Activated naive CD8-positive, alpha-beta T cell treated with anti-CD3 and anti-CD28 coated beads, Interleukin-2, amount 50 U/mL, for 24 hours (primary cell): ENCODE measurements at places on chromosomes 7 and 10.

- peak overlapping the region; percentile 57 for H3K27ac ChIP-seq
- H3K27me3 ChIP-seq = no peaks in the 10 kb centered on the region
- peaks cover 62% of the 10 kb centered on the region for H3K4me1 ChIP-seq
- H3K4me3 ChIP-seq = peak overlapping the region; percentile 49
- no peak for DNase-seq
Observed at GRCh38 chr7:30598121-30598876, 3.6 kb downstream of the GARS1 start.

- peaks cover 2% of the 10 kb centered on the region for H3K27me3 ChIP-seq
- H3K4me1 ChIP-seq = no peaks in the 10 kb centered on the region
- DNase-seq = no peak
- H3K27ac ChIP-seq = no peak overlapping the region
Observed at GRCh38 chr7:4602905-4603842, 78.9 kb upstream of the FOXK1 start.

DNA sequence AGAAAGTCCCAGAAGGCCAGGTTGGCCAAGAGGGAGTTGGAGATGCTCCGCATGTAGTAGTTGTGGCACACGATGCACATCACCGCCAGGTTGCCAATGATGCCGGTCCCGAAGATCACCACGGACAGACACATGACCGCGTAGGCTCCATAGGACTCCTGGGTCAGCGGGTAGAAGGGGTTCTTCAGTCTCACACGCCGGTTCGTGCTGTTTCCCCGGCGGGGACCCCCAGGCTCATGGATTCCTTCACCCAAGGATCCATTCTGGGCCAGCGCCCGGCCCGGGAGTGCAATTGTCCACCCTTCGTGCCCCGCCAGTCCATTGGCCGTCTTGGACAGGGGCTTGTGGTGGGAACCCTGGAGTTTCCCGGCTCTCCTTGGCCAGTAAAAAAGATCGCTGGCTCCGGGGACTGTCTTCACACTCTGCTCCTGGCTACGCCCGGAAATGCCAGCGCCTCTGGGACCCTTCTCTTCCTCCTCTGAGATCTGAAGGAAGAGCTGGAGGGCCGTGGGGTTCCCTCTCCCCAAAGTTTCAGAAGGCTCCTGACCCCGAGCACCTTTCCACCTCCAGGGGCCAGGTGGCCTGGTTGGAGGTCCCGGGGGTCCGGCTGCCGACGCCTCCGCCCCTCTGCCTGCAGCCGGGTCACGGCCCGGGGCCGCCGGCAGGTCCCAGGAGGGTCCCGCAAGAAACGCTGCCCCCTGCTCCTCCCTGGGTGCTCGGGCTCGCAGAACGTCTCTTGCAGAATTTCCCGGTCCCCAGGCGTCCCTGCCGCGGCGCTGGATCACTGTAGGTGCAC is 1.3 kb downstream of the GPR37 start:
- peaks cover 64% of the 10 kb centered on the region for H3K27me3 ChIP-seq
- H3K36me3 ChIP-seq = no peaks in the 10 kb centered on the region
- H3K4me3 ChIP-seq = peak overlapping the region; percentile 70
- no peak for DNase-seq
- H3K4me1 ChIP-seq = peaks cover 16% of the 10 kb centered on the region
- H3K27ac ChIP-seq = no peak overlapping the region

GRCh38 chr10:72226418-72227027 is 10.4 kb upstream of the ASCC1 start:
- no peak overlapping the region for H3K4me3 ChIP-seq
- peaks cover 41% of the 10 kb centered on the region for H3K36me3 ChIP-seq
- H3K27ac ChIP-seq = peak overlapping the region; percentile 77
- peaks cover 64% of the 10 kb centered on the region for H3K4me1 ChIP-seq
- no peak for DNase-seq

- H3K27ac ChIP-seq = no peak overlapping the region
- no peaks in the 10 kb centered on the region for H3K36me3 ChIP-seq
- DNase-seq = peak; percentile 83
- H3K4me3 ChIP-seq = no peak overlapping the region
Observed at GRCh38 chr10:120942806-120943413, 91.7 kb downstream of the WDR11 start.

DNA sequence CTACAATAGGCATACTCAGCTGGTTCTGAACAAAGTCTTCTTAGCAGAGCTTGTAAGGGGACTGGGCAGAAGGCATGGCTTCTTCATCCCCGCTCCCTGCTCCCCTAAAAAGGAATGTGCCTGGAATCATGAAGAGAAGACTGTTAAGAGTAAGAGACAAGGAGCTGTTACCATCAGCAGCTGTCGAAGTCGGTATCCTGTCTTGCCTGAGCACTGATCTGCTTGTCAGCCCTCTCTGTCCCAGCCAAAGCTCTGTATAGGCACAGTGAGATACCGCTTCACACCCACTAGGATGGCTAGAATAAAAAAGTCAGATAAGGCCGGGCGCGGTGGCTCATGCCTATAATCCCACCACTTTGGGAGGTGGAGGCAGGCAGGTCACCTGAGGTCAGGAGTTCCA is 2.4 kb downstream of the ABLIM1 start:
- no peaks in the 10 kb centered on the region for H3K4me1 ChIP-seq
- H3K27me3 ChIP-seq = no peaks in the 10 kb centered on the region
- no peak for DNase-seq
- no peaks in the 10 kb centered on the region for H3K36me3 ChIP-seq
- H3K4me3 ChIP-seq = no peak overlapping the region
- H3K27ac ChIP-seq = no peak overlapping the region

- no peak overlapping the region for H3K27ac ChIP-seq
- DNase-seq = no peak
- H3K27me3 ChIP-seq = no peaks in the 10 kb centered on the region
- H3K4me1 ChIP-seq = peaks cover 13% of the 10 kb centered on the region
- H3K36me3 ChIP-seq = no peaks in the 10 kb centered on the region
Observed at GRCh38 chr10:22816298-22816653, 101.9 kb upstream of the PIP4K2A start.

GRCh38 chr10:96502561-96503282 is 11.0 kb downstream of the TLL2 start:
- H3K27ac ChIP-seq = no peak overlapping the region
- no peak overlapping the region for H3K4me3 ChIP-seq
- DNase-seq = no peak

GRCh38 chr7:14457568-14458453 is 444.7 kb downstream of the DGKB start:
- H3K36me3 ChIP-seq = no peaks in the 10 kb centered on the region
- H3K4me1 ChIP-seq = no peaks in the 10 kb centered on the region

DNA sequence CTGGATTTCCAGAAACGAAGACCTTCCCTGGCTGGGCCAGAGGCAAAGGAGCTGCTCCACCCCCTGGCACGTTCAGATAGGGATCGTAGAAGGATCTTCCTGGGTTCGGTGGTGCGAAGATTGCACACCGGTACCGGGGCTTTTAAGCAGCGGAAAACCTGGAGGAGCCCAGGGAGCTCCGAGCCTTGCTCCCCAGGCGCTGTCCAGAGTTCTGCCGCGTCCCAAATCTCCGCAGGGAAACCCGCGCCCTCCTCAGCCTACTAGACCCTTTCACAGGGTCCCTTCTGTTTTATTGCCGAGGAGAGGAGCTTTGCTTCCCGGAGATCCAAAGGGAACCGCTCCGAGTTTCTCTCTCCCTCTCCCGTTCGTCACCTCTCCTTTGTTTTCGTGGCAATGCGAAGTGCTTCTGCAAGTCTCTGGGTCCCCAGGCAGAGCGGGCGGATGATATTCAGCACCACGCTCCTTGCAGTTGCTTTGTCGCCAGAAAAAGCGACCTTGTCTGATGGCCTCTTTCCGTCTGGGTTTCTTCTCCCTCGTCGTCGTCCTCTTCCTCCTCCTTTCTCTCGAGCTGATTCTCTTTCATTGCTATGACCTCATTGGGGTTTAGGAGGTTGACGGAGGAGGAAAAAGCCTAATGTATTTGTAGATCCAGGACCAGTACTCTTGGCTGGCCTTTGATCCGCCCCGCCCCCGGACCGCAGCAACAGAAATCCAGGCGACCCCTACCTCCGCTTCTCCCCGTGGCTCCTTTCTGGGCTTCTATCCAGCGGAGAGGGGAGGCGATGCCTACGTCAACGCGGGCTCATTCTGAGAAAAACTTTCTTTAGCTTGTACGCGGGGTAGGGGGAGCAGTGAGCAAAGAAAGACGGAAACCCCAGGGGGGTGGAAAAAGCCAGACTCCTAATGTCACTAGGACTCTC is at the start of gene TMEM196:
TSS of gene TMEM196 (minus strand) at position 777 of the 920 bp plus-strand sequence. CDS start 921 bp downstream, outside the sequence.
- H3K4me1 ChIP-seq = peaks cover 14% of the 10 kb centered on the region
- no peak for DNase-seq
- H3K36me3 ChIP-seq = no peaks in the 10 kb centered on the region

DNA sequence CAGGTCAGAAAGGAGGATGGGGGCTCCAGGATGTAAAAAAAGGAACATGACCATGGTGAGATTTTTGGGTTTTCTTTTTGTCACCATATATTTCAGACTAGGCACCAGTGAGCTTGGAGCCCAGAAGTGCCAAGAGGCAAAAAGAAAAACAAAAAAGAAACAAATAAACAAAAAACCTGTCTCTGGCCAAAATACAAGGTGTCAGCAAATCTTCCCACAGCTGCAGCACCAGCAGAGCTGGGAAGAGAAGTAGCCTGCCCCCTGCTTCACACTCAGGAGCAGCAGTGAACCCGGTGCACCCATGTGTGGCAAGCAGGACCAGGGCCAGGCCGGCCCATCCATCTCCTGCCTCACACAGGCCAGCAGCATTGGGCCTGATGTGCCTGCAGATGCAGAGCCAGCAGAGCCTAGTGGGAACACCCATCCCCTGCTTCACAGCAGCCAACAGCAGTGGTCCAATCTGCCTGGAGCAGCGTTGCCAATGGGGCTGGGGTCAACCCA is 34.7 kb upstream of the C10orf71 start:
- no peak overlapping the region for H3K4me3 ChIP-seq
- H3K36me3 ChIP-seq = peaks cover 6% of the 10 kb centered on the region
- no peak for DNase-seq

DNA sequence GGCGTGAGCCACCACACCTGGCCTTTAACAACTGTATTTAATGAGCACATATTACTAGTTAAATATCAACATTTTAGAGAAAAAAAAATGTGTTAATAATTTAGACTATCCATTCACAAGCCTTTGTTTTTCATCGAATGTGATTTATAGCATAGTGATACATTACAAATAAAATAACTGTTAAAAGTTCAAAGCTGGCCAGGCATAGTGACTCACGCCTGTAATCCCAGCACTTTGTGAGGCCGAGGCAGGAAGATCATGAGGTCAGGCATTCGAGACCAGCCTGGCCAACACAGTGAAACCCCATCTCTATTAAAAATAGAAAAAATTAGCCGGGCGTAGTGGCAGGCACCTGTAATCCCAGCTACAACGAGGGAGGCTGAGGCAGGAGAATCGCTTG is 72.7 kb downstream of the HACD1 start:
- no peak for DNase-seq
- H3K36me3 ChIP-seq = no peaks in the 10 kb centered on the region
- H3K4me3 ChIP-seq = no peak overlapping the region
- no peak overlapping the region for H3K27ac ChIP-seq

GRCh38 chr7:12127455-12127854 is 83.6 kb upstream of the TMEM106B start:
- H3K4me1 ChIP-seq = peaks cover 10% of the 10 kb centered on the region
- no peak overlapping the region for H3K27ac ChIP-seq
- no peak for DNase-seq
- H3K4me3 ChIP-seq = no peak overlapping the region
- H3K27me3 ChIP-seq = peaks cover 3% of the 10 kb centered on the region

GRCh38 chr7:97499204-97499603 is 232.7 kb upstream of the TAC1 start:
- DNase-seq = peak; percentile 3
- H3K36me3 ChIP-seq = no peaks in the 10 kb centered on the region

- H3K4me1 ChIP-seq = peaks cover 21% of the 10 kb centered on the region
- DNase-seq = no peak
- no peak overlapping the region for H3K27ac ChIP-seq
- peaks cover 62% of the 10 kb centered on the region for H3K36me3 ChIP-seq
- H3K27me3 ChIP-seq = no peaks in the 10 kb centered on the region
Observed at GRCh38 chr7:36852931-36853330, 128.6 kb upstream of the AOAH start.

DNA sequence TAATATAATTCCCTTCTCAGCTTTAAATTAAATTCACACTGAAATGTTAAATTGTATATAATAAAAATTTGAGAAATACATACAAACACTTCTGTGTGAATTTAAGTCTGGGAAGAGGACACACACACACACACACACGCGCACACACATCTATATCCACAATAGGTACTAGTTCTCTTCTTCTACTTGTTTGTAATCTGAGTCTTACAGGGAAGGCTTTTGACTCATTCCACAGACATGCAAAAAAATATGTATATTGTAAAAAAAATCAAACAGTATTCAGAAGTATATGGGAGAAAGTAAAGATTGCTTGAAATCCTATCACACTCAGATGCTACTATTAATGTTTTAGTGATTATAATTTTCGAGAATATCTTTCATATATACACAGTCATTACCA is 276.2 kb downstream of the MDFIC start:
- no peaks in the 10 kb centered on the region for H3K27me3 ChIP-seq
- H3K27ac ChIP-seq = no peak overlapping the region
- H3K36me3 ChIP-seq = no peaks in the 10 kb centered on the region
- H3K4me1 ChIP-seq = no peaks in the 10 kb centered on the region

GRCh38 chr7:2713978-2714377 is 26.0 kb downstream of the AMZ1 start:
- no peak overlapping the region for H3K27ac ChIP-seq
- no peak overlapping the region for H3K4me3 ChIP-seq
- H3K36me3 ChIP-seq = no peaks in the 10 kb centered on the region
- peaks cover 71% of the 10 kb centered on the region for H3K4me1 ChIP-seq
- peaks cover 27% of the 10 kb centered on the region for H3K27me3 ChIP-seq

DNA sequence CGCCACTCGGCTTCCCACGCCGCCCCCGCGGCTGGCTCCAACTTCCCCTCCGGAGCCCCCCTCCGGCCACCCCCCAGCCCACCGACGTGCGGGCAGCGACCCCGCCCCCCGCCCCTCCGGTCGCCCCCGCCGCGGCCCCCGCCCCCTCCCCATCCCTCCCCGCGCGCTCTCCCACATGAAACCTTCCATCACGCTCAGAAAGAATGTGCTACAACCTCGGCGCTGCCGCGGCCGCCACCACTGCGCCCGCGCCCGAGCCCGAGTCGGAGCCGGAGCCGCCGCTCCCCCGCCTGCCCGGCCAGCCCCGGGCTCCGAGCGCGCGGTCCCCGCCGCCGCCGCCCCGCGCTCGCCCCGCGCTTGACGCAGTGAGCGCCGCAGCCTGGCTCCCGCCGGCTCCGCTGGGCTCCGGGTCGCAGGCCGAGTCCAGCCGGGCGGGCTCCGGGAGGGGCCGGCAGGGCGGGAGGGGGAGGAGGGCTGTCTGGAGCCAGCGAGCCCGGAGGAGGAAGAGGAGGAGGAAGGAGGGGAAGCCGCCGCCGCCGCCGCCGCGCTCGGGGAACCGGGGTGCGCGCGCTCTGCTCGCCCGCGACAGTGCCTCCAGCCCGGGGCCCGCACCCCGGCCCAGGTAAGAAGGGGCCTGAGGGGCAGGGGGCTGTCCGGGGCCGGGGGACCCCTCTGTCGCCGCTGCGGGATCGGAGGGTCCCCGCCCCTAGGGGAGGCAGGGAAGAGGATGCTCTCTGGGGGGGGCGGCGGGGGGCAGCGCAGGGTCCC is 4.3 kb upstream of the ELFN1 start:
- peaks cover 42% of the 10 kb centered on the region for H3K27me3 ChIP-seq
- no peaks in the 10 kb centered on the region for H3K36me3 ChIP-seq
- H3K4me3 ChIP-seq = no peak overlapping the region
- no peak for DNase-seq

GRCh38 chr7:105990727-105991453 is 27.8 kb downstream of the CDHR3 start:
- H3K27me3 ChIP-seq = no peaks in the 10 kb centered on the region
- no peaks in the 10 kb centered on the region for H3K36me3 ChIP-seq
- peaks cover 7% of the 10 kb centered on the region for H3K4me1 ChIP-seq

- H3K27me3 ChIP-seq = no peaks in the 10 kb centered on the region
- peaks cover under 1% of the 10 kb centered on the region for H3K4me1 ChIP-seq
- no peaks in the 10 kb centered on the region for H3K36me3 ChIP-seq
- no peak for DNase-seq
- no peak overlapping the region for H3K27ac ChIP-seq
Observed at GRCh38 chr7:131249003-131249402, 78.7 kb upstream of the MKLN1 start.
